Kidney (tissue), 22 donors: ENCODE measurements at places on chromosomes 12 and 14. TPM values are rescaled to one million over a fixed set of nuclear protein-coding genes. Genes with fewer than 3 reads are reported as not detected.

DNA sequence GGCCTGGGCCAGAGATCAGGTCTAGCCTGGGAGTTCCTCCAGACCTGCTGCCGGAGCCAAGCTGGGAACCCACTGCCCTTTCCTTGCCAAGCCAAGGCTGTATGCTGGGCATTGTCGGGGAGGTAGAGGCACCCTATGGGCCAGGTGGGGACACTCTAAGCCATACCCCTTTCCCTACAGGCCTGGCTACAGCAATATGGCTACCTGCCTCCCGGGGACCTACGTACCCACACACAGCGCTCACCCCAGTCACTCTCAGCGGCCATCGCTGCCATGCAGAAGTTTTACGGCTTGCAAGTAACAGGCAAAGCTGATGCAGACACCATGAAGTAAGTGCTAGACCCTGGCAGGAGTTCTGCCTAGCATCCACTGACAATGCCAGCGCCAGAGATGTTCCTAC, 4.9 kb downstream of the MMP14 start:
- peaks cover 3% of the 10 kb centered on the region for H3K4me1 ChIP-seq
- H3K4me3 ChIP-seq, result no peak overlapping the region
- H3K27me3 ChIP-seq, result no peaks in the 10 kb centered on the region
- no peak for DNase-seq
- peaks cover 24% of the 10 kb centered on the region for H3K36me3 ChIP-seq

DNA sequence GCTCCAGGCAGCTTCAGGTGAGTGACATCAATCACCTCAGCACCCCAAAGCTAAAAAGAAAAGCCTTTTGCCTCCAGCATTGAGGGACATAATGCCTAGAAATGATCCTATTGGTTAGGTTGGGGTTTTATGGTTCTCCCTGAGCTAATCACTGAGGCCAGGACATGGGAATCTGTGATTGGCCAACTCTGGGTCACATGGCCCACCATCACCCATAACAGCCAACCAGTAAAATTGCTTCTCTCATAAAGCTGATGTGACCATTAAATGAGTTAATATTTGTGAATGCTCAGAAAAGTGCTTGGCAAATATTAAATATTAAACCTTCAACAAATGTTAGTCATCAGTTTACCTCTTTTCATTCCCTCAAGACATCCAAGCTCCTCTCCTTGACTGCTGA, 60.2 kb downstream of the TBX3 start:
- H3K4me1 ChIP-seq, result no peaks in the 10 kb centered on the region
- no peak for DNase-seq
- no peaks in the 10 kb centered on the region for H3K36me3 ChIP-seq
- H3K27me3 ChIP-seq, result no peaks in the 10 kb centered on the region
- H3K27ac ChIP-seq, result no peak overlapping the region
- no peak overlapping the region for H3K4me3 ChIP-seq

- H3K27ac ChIP-seq, result no peak overlapping the region
- H3K4me1 ChIP-seq, result no peaks in the 10 kb centered on the region
- no peaks in the 10 kb centered on the region for H3K27me3 ChIP-seq
- no peak for DNase-seq
- no peak overlapping the region for H3K4me3 ChIP-seq
- H3K36me3 ChIP-seq, result no peaks in the 10 kb centered on the region
Observed at GRCh38 chr14:105119408-105120025, 49.1 kb downstream of the JAG2 start.

DNA sequence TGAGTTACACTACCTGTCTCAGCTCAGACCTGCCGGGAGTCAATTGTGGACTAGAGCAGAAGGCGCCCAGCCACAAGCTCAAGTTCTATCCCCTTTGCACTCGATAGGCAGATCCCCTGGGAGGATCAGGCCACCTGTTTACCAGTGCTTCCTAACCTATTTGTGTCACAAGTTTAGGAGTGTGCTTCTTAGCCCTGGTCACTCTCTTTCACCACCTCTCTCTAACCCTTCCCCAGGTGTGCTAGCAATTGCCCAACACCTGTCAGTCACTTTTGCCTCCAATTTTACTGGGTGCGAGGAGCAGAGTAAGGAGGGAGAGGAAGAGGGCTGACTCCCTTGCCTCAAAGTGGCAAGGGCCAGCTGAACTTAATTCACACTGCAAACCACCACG, 745 bp upstream of the NAA30 start:
- DNase-seq, result no peak
- peak overlapping the region; percentile 88 for H3K27ac ChIP-seq

GRCh38 chr14:31572955-31573354, 11.8 kb downstream of the NUBPL start:
- H3K4me1 ChIP-seq, result no peaks in the 10 kb centered on the region
- no peak overlapping the region for H3K4me3 ChIP-seq
- no peaks in the 10 kb centered on the region for H3K36me3 ChIP-seq
- DNase-seq, result no peak
- no peaks in the 10 kb centered on the region for H3K27me3 ChIP-seq

GRCh38 chr12:125151284-125151683, 86.0 kb downstream of the AACS start:
- no peak overlapping the region for H3K27ac ChIP-seq
- H3K27me3 ChIP-seq, result no peaks in the 10 kb centered on the region
- H3K36me3 ChIP-seq, result no peaks in the 10 kb centered on the region
- H3K4me1 ChIP-seq, result no peaks in the 10 kb centered on the region
- DNase-seq, result no peak
- H3K4me3 ChIP-seq, result no peak overlapping the region

DNAJC22 gene
- 16.2 TPM for total RNA-seq

PLD4 gene
- total RNA-seq, result 3.2 TPM

YAF2 gene
- 32.0 TPM for total RNA-seq

KLRC1 gene
- total RNA-seq, result 1.4 TPM

KLHL33 gene
- total RNA-seq, result 0.72 TPM

KRT71 gene
- total RNA-seq, result not detected

DCAF4 gene
- 23.1 TPM for total RNA-seq

NYNRIN gene
- 12.1 TPM for total RNA-seq

ADAM20 gene
- total RNA-seq, result 1.2 TPM

E2F7 gene
- 0.28 TPM for total RNA-seq

TAS2R7 gene
- total RNA-seq, result not detected

LGR5 gene
- 0.19 TPM for total RNA-seq

MORN3 gene
- 1.9 TPM for total RNA-seq
